Central memory CD4-positive, alpha-beta T cell (primary cell): ENCODE measurements at places on chromosomes 7 and 10.

GRCh38 chr10:72108830-72109635 lies 20.7 kb upstream of the SPOCK2 start:
- no peak for DNase-seq

- no peak for DNase-seq
These were observed 124.2 kb upstream of the PCGF5 start for GRCh38 chr10:91096274-91096673.

DNA sequence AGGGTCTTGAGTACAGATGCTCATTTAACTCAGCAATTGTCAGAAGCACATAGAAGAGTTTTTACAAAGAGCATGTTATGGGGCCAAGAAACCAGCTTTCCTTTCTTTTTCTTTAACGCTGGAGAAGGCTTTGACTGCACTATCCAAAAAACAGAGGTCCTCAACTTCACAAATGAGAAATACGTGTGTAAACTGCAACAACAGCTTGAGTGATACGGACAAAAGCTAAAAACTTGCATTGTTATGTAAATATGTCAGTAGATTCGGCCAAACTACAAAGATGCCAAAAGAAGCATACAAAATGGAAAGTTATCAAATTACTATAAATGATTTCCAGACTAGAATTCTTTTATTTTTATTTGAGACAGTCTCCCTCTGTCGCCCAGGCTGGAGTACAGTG lies 62.4 kb upstream of the C10orf90 start:
- no peak for DNase-seq

GRCh38 chr7:31883761-31884164 lies 186.4 kb downstream of the PDE1C start:
- no peak for DNase-seq

DNA sequence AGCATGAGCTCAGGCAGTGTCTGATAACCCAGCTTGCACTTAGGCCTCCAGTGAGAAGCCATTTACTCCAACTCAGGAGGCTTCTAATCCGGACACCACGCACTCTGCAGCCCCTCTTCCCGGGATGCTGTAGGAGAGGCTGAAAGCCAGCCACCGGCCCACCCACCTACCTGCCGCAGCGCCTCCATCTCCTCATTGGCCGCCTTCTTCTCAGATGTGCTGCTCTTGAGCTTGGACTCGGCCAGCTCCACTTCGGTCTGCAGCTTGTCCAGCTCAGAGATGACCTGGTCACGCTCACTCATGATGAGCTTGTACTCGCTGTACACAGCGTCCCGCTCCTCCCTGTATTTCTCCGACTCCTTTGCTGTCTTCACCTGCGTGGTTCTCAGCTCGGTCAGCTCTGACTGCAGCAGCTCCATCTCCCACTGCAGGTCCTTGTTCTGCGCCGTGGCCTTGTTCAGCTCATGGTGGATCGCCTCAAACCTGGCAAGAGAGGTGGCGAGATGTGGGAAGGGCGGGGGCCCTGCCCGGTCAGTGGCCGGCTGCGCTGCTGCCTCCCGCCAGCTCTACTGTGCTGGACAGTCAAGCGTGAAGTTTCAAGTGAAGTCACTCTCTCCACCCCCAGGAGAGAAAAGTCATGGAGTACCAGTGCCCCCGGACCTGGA lies 84.7 kb downstream of the DLG5 start:
- no peak for DNase-seq

DNA sequence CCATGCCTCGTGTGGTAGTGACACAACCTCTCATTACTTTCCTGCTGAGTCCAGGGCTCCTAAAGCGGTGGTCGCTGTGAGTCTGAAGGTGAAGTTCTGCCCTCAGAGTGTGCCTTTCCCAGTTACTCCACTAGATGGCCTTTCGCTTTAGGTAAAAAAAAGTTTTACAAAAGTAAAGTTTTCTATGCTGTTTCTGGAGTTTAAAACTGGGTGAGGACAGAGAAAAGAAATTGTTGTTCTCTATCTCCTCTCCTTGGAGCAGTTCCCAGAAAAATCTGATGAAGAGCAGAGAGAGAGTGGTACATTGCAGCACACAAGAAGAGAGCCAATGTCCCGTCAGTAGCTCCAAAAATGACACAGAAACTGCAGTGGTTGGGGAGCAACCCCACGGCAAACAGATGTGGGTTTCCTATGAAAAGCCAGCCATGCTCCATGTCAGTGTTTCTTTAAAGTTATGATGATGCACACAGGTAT lies 257.1 kb downstream of the GLI3 start:
- no peak for DNase-seq

- DNase-seq, result no peak
These were observed 37.4 kb upstream of the ABCB4 start for GRCh38 chr7:87512906-87513305.

GRCh38 chr7:140593672-140593982 lies 47.0 kb downstream of the DENND2A start:
- no peak for DNase-seq

- DNase-seq, result no peak
These were observed 1.6 kb downstream of the CAPZA2 start for GRCh38 chr7:116863936-116864500.

DNA sequence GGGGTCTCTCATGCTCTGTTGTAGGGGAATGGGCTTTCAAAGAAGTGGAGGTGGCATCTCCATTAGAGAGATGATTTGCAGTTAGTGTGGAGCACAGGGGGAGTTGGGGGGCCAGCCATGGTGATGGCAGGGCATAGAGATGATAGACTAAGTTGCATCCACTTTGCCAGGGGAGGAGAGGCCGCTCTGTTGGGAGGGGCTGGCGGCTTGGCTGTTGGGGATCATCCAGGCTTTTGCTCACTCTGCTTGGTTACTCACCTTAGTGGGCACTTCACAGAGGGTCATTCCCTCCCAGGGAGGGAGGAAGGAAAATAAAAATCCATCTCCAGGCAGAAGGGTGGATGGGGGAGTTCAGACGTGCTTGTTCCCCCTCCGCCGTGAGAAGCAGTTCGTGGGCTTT lies 31.4 kb upstream of the CDH23 start:
- DNase-seq, result no peak

- DNase-seq, result no peak
These were observed 32.8 kb downstream of the MYO3A start for GRCh38 chr10:25966844-25967243.

DNA sequence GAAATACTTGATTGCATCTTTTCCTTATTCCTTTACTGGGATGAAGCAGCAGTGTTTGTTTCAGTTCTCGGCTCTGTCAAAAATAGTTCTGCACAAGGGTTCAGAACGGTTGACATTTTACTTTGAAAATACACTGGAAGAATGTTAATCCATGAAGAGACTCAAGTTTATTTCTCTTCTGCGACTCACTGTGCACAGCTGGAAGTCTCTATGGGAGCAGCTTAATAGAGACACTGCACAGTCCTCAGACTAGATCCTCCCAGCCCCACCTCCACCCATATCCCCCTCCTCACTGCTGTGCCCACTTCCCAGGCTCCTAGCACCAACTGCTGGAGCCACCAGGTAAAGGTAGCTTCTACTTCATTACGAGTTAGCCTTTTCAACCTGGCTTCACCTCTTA lies 517.8 kb downstream of the GRID1 start:
- DNase-seq, result no peak

GRCh38 chr10:63702092-63702491 lies 180.9 kb downstream of the REEP3 start:
- no peak for DNase-seq

DNA sequence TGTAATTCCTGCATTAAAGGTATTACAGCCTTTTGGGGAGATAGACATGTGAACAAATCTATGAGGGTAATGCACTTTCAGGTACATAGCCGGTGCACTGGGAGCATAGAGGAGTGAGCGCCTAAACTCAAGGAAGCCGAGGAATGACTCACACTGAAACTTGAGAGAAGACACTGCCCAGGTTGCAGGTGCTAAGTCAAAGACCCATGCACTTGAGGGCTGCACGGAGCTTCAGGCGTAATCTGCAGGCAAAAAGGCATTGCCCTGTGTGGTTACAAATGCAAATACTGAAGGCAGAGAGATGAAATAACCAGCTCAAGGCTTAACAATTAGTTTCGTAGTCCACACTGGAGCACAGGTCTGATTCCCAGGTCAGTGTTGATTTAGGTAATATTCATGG lies 51.0 kb upstream of the OSBPL3 start:
- no peak for DNase-seq

GRCh38 chr10:33566001-33566400 lies 231.5 kb upstream of the NRP1 start:
- DNase-seq, result no peak

GRCh38 chr7:129975309-129975708 lies 22.5 kb upstream of the UBE2H start:
- no peak for DNase-seq

DNA sequence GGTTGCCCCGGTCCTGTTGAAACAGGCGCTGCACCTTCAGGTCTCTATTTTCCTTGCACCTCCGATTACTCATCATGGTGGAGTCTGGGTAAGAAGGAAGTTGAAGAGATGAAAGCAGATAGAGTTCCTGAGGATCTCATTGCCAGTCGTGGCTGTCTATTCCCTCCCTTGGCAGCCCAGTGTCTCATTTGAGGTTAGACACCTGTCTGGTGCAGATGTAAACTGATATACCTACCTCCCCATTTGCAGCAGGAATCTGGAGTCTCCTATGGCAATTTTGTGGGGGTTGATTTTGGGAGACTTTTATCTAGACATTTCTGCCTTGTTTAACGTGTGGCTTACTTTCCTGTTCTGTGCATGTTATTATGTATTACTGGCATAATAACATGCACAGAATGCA lies 212.1 kb downstream of the BICC1 start:
- DNase-seq, result no peak

- no peak for DNase-seq
These were observed 41.4 kb downstream of the ICA1 start for GRCh38 chr7:8220376-8221100.

DNA sequence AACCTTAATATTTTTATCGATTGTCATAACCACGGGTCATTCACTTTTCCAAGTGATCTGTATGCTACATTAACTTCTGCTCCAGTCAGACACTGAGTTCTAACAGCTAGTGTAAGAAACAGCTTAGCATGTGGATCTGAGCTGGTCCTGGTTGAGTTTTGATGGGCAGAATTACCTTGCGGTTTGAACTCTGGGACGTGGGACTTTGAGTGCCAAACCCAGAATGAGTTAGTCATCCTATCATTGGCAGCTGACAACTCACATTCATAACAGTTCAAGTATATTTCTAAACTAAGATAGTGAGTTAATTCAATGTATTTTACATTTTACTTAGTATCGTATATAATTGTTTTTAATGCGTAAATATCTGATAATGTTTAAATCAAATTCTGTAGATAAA lies 43.2 kb downstream of the C7orf33 start:
- DNase-seq, result no peak

DNA sequence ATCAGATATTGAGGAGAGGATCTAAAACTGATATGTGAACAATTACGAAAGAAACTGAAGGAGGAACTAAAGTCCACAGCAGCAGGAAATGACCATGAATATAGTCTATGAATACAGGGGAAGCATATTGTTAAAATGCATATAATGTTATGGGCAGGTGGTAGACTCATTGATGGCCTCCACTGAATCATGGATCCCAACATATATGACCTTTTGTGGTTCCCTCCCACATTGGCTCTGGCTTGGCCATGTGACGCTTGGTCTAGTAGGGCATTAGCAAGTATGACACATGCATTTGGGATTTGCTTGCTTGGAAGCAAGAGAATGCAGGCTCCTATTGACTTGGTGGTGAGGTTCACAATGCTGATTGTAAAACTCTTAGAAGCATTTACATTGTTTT lies 55.2 kb upstream of the RAB18 start:
- DNase-seq, result no peak

- DNase-seq, result no peak
These were observed 201.5 kb downstream of the ADAM12 start for GRCh38 chr10:126186766-126187165.

DNA sequence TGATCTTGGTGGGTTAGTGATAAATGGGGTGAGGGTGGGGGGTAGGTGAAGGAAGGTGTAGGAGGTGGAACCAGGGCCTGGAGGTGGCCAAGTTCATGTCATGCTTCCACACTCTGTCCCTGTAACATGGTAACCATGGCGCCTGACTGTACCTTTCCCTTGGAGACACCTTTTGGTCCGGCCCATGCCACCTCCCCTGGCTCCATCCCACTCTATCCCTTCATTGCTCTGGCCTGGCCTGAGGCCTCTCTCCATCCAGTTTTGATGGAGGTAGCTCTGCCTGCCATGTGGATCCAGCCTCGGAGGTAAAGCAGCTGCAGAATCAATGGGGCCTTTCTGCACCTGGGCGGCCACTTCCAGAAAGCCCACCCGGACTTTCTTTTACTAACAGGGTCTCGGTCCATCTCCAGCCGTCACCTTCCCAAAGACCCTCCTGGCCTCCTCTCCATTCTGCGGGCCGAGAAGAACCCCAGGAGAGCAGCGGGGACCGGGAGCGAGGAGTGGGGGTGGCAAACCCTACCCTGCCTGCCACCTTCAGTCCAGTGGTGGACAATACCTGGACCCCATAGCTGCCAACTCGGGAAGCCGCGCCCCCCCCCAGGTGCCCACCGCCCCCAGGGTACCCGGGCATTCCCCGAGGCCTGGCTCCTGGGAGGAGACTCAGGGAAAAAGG lies 504 bp upstream of the TRRAP start:
- DNase-seq, result no peak

- no peak for DNase-seq
These were observed 423.4 kb downstream of the DNAJB6 start for GRCh38 chr7:157760004-157760730.

GRCh38 chr7:45642044-45642443 lies 67.9 kb downstream of the ADCY1 start:
- DNase-seq, result no peak

DNA sequence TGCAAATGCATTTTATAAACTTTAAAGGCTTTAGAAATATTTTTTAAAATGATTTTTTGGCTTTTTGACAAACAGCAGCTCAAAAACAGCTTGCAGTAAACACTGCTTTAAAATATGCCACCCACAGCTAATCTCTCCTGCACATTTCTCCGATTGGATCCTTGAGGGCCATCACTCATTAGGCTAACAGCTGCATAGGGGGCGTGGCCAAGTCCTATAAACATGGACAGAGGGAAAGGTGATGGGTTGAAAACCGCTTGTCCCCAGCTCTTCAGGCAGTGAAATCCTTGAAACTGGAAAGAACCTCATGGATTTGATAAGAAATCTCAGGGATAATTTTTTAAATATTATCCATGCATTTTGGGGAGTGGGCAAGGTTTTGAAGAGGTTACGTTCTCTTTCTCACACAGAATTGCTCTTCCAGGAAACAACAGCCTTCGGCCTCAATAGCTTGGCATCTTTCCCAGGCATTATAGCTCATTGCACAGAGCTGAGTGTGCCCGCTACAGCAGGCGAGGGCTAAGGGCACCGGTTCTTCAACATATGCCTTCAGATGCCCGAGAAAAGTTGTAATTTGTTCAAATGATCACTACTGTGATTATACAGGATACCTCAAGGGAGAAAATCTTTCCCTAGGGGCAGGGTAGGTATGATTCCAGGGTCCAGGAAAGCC lies 1.7 kb downstream of the PLEKHS1 start:
- no peak for DNase-seq

- DNase-seq, result no peak
These were observed 19.4 kb downstream of the COPG2 start for GRCh38 chr7:130649004-130649790.

DNA sequence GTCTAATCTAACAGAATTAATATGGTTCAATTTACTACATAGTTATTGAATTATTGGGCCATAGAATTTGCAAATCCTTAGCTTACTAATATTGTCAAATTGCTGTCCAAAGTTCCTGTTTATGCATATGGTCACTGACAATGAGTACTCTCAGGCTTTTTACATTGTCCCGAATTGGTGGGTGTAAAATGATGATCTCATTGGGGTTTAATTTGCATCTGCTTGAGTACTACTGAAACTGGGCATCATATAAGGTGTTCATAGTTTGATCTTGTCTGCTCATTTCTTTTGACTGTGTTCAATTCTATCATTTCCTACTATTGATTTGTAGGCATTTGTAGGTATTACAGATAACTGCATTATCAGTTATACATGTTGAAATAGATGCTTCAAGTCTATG lies 12.7 kb downstream of the ABCA13 start:
- DNase-seq, result no peak
